ENCODE measurements at places on chromosomes 13 and 19. TPM values are rescaled to one million over a fixed set of nuclear protein-coding genes. Genes with fewer than 3 reads are reported as not detected.

Gene ZNF20
- total RNA-seq, result 2.9 TPM

Gene NEK5
- total RNA-seq, result 0.34 TPM

Gene ONECUT3
- total RNA-seq, result not detected

Gene FGF14
- total RNA-seq, result 0.83 TPM

Gene PNMA8A
- total RNA-seq, result 2.2 TPM

Gene EXOC3L2
- total RNA-seq, result 3.6 TPM

Gene ZNF146
- total RNA-seq, result 44.9 TPM

Gene DAND5
- 0.83 TPM for total RNA-seq

Gene AP2S1
- total RNA-seq, result 78.3 TPM

Gene OR7C1
- 0.06 TPM for total RNA-seq

Gene ITGBL1
- total RNA-seq, result 8.3 TPM

DNA sequence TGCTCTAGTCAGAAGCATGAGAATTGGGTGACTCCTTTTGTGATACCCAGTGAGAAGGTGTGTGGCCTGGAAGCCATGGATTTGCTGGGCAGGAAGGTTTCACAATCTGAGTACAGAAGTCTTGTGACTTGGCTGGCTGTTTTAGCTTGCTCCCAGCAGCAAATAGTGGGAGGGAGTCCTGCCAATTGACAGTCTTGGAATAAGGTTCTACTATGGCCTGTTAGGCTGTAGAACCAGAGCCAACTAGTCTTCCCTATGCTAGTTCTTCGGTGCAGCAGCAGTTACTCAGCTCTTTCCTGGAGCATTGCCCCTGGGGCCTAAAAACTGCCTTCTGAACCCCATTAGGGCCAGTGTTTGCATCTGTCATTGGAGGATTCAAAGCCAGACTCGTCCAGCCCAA, 1935.4 kb upstream of the PCDH20 start:
- DNase-seq, result no peak
- no peaks in the 10 kb centered on the region for H3K4me1 ChIP-seq
- H3K27me3 ChIP-seq, result no peaks in the 10 kb centered on the region

GRCh38 chr19:11261971-11262839, at the start of gene DOCK6:
DOCK6 (minus strand) TSS chr19:11262524; CDS start chr19:11262440, 84 bp downstream.
- peak within 1 kb of the TSS; percentile 90 for H3K27ac ChIP-seq
- peaks cover 20% of the 10 kb centered on the region for H3K4me1 ChIP-seq
- peak within 1 kb of the TSS; percentile 99 for H3K4me3 ChIP-seq
- no peaks in the 10 kb centered on the region for H3K27me3 ChIP-seq
- DNase-seq, result no peak
- H3K36me3 ChIP-seq, result no peaks in the 10 kb centered on the region

GRCh38 chr13:51816604-51817249, 12.8 kb upstream of the DHRS12 start:
- no peak overlapping the region for H3K27ac ChIP-seq
- H3K27me3 ChIP-seq, result no peaks in the 10 kb centered on the region
- no peaks in the 10 kb centered on the region for H3K36me3 ChIP-seq
- no peak overlapping the region for H3K4me3 ChIP-seq
- no peak for DNase-seq

- H3K27ac ChIP-seq, result no peak overlapping the region
- no peak for DNase-seq
- no peak overlapping the region for H3K4me3 ChIP-seq
Measured at GRCh38 chr19:30102666-30103065, 160.6 kb downstream of the URI1 start.

DNA sequence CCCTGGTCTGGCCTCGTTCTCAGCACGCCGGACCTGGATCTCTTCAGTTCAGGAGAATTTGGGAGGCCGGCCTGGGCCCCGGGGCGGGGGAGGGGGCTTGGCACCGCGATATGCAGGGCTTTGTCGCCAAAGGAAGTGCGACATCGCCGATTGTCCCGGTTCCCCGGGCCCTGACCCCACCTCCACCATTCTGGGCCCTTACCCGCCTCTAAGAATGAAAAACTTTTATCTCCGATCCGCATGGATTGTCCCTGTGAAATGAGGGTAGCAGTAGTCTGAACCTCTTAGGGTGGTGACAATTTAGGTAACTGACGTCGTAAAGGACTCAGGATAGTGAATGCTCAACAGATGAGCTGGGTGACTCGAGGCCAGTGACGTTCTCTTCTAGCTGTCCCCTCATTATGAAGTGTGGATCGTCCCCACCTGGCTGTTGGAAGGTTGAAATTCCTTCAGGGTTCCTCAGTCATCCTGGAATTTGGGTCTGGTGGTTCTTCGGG, 650 bp downstream of the DDA1 start:
- H3K4me3 ChIP-seq, result peak overlapping the region; percentile 93
- no peak for DNase-seq
- H3K27ac ChIP-seq, result peak overlapping the region; percentile 77
- peaks cover 9% of the 10 kb centered on the region for H3K27me3 ChIP-seq
- peaks cover 35% of the 10 kb centered on the region for H3K36me3 ChIP-seq

DNA sequence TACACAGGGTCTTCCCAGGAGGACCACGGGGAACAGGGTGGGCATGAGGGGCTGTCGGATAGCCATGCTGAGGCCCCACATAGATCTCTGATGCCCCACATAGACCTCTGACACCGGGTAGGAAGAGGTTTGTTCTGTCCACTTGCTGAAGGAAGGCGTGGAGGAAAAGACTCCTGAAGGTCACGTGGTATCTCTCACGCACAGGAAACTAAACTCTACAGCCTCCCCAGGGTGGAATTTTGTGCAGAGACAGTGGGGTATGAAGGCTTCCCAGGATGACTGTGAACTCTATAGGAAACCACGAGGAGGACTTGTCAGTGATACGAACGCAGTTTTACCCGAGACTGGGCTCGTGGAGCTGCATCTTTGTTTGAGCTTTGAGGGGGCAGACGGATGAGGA, 2.8 kb downstream of the EVI5L start:
- DNase-seq, result no peak
- peaks cover 39% of the 10 kb centered on the region for H3K4me1 ChIP-seq
- H3K4me3 ChIP-seq, result no peak overlapping the region
- no peaks in the 10 kb centered on the region for H3K36me3 ChIP-seq
- no peaks in the 10 kb centered on the region for H3K27me3 ChIP-seq

DNA sequence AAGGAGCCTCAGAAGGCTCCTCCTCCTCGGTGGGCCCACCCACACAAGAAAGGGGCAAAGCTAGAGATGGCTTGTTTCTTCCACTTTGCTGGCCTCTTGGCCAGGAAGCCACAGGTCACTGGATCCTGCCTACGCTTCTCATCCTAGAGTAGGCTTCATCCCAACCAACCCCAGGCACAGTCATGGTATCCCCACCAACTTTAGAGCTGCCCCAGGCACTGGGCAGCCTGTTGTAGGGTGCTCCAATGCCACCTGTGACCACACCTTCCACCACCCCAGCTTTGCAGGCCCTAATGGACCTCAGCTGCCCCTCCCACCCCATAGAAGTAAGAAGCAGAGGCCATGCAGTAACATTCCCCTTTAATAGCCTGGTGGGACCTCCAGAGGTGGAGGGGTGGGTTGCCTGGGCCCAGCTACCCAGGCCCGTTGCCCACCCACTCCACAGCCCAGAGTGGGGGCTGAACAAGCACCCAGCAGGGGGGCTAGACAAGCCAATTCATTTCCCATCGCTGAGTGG, 522 bp upstream of the CHMP2A start:
- peaks cover 46% of the 10 kb centered on the region for H3K4me1 ChIP-seq
- DNase-seq, result no peak
- no peaks in the 10 kb centered on the region for H3K27me3 ChIP-seq
- H3K27ac ChIP-seq, result peak overlapping the region; percentile 94
- H3K36me3 ChIP-seq, result peaks cover 45% of the 10 kb centered on the region

DNA sequence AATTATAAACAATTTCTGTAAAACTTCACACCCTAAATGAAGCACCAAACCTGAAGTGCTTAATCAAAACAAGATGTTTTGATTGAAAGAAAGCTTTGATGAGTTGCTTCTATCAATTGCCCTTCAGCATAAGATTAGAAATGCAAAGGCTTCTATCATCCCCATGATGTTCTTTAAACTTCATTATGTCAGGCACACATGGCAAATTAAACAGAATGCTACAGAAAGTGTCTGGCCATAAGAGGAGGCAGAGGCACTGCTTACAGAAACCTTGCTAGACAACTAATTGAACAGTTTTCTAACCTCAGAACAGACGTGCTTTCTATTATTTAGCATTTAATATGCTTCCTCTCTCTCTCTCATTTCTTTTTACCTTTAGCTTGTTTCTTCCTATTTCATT, 228.1 kb downstream of the DCLK1 start:
- H3K27ac ChIP-seq, result no peak overlapping the region
- peak; percentile 14 for DNase-seq
- H3K4me1 ChIP-seq, result no peaks in the 10 kb centered on the region
- H3K36me3 ChIP-seq, result no peaks in the 10 kb centered on the region
- no peaks in the 10 kb centered on the region for H3K27me3 ChIP-seq

- peaks cover 45% of the 10 kb centered on the region for H3K4me1 ChIP-seq
- H3K27ac ChIP-seq, result no peak overlapping the region
- no peak for DNase-seq
- no peaks in the 10 kb centered on the region for H3K27me3 ChIP-seq
- no peaks in the 10 kb centered on the region for H3K36me3 ChIP-seq
Measured at GRCh38 chr13:75440100-75440499, 41.9 kb downstream of the TBC1D4 start.

- DNase-seq, result no peak
- peaks cover 58% of the 10 kb centered on the region for H3K36me3 ChIP-seq
- no peaks in the 10 kb centered on the region for H3K27me3 ChIP-seq
- no peaks in the 10 kb centered on the region for H3K4me1 ChIP-seq
- H3K4me3 ChIP-seq, result no peak overlapping the region
- no peak overlapping the region for H3K27ac ChIP-seq
Measured at GRCh38 chr19:5269926-5270325, 70.7 kb downstream of the PTPRS start.

DNA sequence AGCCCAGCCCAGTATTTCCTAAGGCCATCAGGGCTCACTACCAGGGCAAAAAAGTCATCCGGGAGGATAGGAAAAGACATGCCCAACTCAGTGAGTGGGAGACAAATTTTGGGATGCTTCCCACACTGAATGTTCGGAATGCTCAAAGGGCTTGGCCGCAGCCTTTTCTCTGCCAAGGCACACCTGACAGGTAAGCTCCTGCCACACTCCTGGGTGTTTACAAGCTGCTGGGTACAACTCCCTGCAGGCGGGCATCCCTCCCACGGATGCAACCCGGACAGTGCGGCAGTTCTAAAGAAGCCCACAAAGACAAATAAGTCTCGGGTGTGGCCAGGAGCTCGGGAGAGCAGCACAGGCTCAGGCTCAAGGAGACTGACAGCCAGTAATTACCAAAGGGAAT, 28.1 kb downstream of the SLC7A1 start:
- peaks cover 27% of the 10 kb centered on the region for H3K4me1 ChIP-seq
- no peak overlapping the region for H3K27ac ChIP-seq
- no peaks in the 10 kb centered on the region for H3K36me3 ChIP-seq
- DNase-seq, result no peak
- no peak overlapping the region for H3K4me3 ChIP-seq
- no peaks in the 10 kb centered on the region for H3K27me3 ChIP-seq

DNA sequence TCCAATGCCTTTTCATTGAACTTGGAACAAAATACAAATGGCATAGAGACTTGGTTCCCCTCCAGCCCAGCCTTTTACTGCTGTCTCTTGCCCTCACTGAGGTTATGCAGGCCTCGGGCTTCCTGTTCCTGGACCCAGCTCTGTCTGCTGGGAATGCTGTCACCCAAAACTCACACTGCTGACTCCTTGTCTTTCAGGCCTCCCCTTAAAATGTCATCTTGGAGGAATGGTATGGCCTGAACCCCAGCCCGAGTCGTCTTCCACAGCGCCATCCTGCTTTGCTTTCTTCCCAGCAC, 9.7 kb upstream of the ANKRD10 start:
- H3K27me3 ChIP-seq, result no peaks in the 10 kb centered on the region
- no peaks in the 10 kb centered on the region for H3K36me3 ChIP-seq
- no peak for DNase-seq

DNA sequence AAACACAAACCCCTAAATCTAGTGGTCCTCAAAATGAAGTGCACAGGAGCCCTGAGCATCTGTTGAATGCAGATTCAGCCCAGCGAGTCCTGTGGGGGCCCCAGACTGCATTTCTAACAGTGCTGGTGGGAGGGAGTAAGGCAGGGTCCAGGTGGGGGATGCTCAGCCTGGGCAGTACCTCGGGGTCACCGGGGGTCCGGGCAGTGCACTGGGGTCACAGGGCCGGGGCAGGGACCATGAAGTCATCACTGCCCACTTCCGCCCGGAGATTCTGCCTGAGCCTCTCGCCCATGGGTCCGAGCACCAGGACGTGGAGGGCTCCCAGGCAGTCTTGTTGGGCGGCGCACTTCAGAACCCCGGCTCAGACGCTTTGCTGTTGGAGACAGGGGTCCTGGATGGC, 838 bp upstream of the ATP4B start:
- no peak overlapping the region for H3K27ac ChIP-seq
- DNase-seq, result no peak
- H3K4me1 ChIP-seq, result no peaks in the 10 kb centered on the region
- H3K27me3 ChIP-seq, result no peaks in the 10 kb centered on the region
- no peaks in the 10 kb centered on the region for H3K36me3 ChIP-seq
- H3K4me3 ChIP-seq, result no peak overlapping the region

- no peak overlapping the region for H3K27ac ChIP-seq
- peaks cover 6% of the 10 kb centered on the region for H3K36me3 ChIP-seq
- DNase-seq, result no peak
- peaks cover 33% of the 10 kb centered on the region for H3K4me1 ChIP-seq
Measured at GRCh38 chr13:43030548-43030947, 7.2 kb downstream of the DNAJC15 start.

GRCh38 chr13:50636007-50636704, 207.3 kb downstream of the DLEU7 start:
- H3K4me3 ChIP-seq, result no peak overlapping the region
- DNase-seq, result no peak
- peak overlapping the region; percentile 19 for H3K27ac ChIP-seq
- no peaks in the 10 kb centered on the region for H3K27me3 ChIP-seq
- H3K4me1 ChIP-seq, result no peaks in the 10 kb centered on the region
- no peaks in the 10 kb centered on the region for H3K36me3 ChIP-seq

DNA sequence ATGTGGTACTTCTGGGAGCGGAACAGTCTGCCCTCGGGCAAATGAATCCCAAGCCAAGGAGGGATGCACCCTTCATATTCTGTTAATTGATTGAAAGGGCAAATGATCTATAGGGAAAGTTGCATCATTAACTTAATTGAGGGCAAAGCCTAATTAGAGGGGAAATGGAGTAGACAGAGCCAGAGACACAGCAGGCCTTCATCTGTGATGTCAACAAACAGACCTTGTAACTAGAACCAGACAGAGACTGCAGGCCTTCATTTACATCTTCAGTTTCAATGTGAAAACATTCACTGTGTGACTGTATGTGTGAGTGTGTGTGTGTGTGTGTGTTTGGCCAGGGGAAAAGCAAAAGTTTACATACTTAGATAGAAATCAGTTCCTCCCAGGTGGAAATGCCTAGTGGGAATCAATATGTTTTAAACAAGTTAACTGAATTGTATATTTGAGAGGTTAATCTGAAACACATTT, 126.4 kb downstream of the SPRY2 start:
- no peaks in the 10 kb centered on the region for H3K4me1 ChIP-seq
- H3K4me3 ChIP-seq, result no peak overlapping the region
- H3K36me3 ChIP-seq, result no peaks in the 10 kb centered on the region
- no peak for DNase-seq
- no peak overlapping the region for H3K27ac ChIP-seq
- no peaks in the 10 kb centered on the region for H3K27me3 ChIP-seq
